ENCODE measurements at places on chromosomes 3 and 15. TPM values are rescaled to one million over a fixed set of nuclear protein-coding genes. Genes with fewer than 3 reads are reported as not detected.

The PAK2 gene
- 98.9 TPM for total RNA-seq

The SEC22A gene
- total RNA-seq: 20.9 TPM

The EBLN2 gene
- 7.3 TPM for total RNA-seq

The MPI gene
- 27.7 TPM for total RNA-seq

The DTWD1 gene
- 20.1 TPM for total RNA-seq

The BOC gene
- total RNA-seq: not detected

The REC114 gene
- not detected for total RNA-seq

The GOLGA8R gene
- total RNA-seq: 2.2 TPM

The VIPR1 gene
- 3.8 TPM for total RNA-seq

The CAMK1 gene
- 23.5 TPM for total RNA-seq

The EFL1 gene
- 21.9 TPM for total RNA-seq

The WWTR1 gene
- 262 TPM for total RNA-seq

Data from endothelial cell of umbilical vein (primary cell).